ENCODE measurements at places on chromosomes 5 and 9. TPM values are rescaled to one million over a fixed set of nuclear protein-coding genes. Genes with fewer than 3 reads are reported as not detected.

Gene PHYHD1
- total RNA-seq = 14.1 TPM

Gene IFNA2
- total RNA-seq = not detected

Gene PCDHGA3
- total RNA-seq = 0.39 TPM

Gene P4HA2
- 8.2 TPM for total RNA-seq

GRCh38 chr9:75683591-75683990 is 206.9 kb upstream of the PCSK5 start:
- no peaks in the 10 kb centered on the region for H3K36me3 ChIP-seq
- H3K27me3 ChIP-seq = no peaks in the 10 kb centered on the region
- no peak overlapping the region for H3K4me3 ChIP-seq

- H3K4me1 ChIP-seq = peaks cover 10% of the 10 kb centered on the region
- no peak overlapping the region for H3K4me3 ChIP-seq
- peak; percentile 32 for DNase-seq
- no peaks in the 10 kb centered on the region for H3K36me3 ChIP-seq
- no peaks in the 10 kb centered on the region for H3K27me3 ChIP-seq
- H3K27ac ChIP-seq = no peak overlapping the region
These were observed 66.4 kb upstream of the PLPP1 start for GRCh38 chr5:55601204-55601618.

DNA sequence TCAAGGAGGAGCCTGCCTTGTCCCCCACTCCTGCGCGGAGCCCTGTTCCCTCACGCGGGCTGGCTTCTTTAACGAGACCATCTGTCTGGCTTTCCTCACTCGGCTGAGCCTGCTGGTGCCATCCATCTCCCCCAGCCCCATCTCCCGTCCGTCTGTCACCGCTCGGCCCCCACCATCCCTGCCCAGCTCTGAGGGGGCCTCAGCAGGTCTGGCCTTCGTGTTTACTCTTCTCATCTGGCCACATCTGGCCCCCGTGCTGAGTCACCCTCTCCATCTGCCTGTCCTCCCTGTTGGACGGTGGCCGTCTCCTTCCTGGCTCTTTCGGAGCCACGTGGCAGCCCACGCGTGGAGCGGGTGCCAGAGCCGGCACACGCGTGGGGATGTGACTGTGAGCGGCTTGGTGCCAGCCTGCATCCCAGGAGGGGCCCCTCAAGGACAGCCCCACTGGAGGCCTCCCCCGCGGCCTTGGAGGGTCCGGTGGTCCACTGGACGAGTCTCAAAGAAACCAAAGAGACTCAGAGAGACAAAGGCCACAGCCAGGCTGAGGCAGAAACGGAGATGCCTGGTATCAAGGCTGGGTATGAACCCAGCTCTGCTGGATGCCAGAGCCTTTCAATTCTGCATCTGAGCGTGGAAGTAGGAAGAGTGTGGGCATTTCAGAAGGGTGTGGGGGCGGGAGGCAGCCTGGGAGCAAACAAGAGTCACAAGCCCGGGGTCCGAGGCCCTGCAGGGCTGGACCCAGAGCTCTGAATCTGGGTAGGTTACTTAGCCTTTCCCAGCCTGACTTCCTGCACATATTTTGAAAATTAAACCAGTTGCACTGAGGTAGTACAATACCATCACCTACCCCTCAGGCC is 76.7 kb upstream of the UNC5A start:
- H3K27ac ChIP-seq = no peak overlapping the region
- peaks cover under 1% of the 10 kb centered on the region for H3K4me1 ChIP-seq
- DNase-seq = peak; percentile 44
- no peak overlapping the region for H3K4me3 ChIP-seq

- H3K27me3 ChIP-seq = no peaks in the 10 kb centered on the region
- H3K4me1 ChIP-seq = peaks cover 33% of the 10 kb centered on the region
- no peak overlapping the region for H3K27ac ChIP-seq
- no peak for DNase-seq
- H3K4me3 ChIP-seq = no peak overlapping the region
These were observed 92.7 kb downstream of the TRIO start for GRCh38 chr5:14235872-14236271.

GRCh38 chr5:80712919-80713318 is 58.1 kb upstream of the DHFR start:
- no peak overlapping the region for H3K4me3 ChIP-seq
- no peaks in the 10 kb centered on the region for H3K27me3 ChIP-seq
- H3K36me3 ChIP-seq = no peaks in the 10 kb centered on the region
- DNase-seq = no peak
- H3K27ac ChIP-seq = no peak overlapping the region
- no peaks in the 10 kb centered on the region for H3K4me1 ChIP-seq

- no peak overlapping the region for H3K27ac ChIP-seq
- no peak overlapping the region for H3K4me3 ChIP-seq
- no peaks in the 10 kb centered on the region for H3K36me3 ChIP-seq
- DNase-seq = no peak
- peaks cover 12% of the 10 kb centered on the region for H3K27me3 ChIP-seq
- H3K4me1 ChIP-seq = no peaks in the 10 kb centered on the region
These were observed 5.7 kb downstream of the TGFBI start for GRCh38 chr5:136034492-136034891.

- peaks cover 6% of the 10 kb centered on the region for H3K36me3 ChIP-seq
- DNase-seq = no peak
- no peak overlapping the region for H3K27ac ChIP-seq
These were observed 95.8 kb upstream of the RARS1 start for GRCh38 chr5:168390491-168390890.

DNA sequence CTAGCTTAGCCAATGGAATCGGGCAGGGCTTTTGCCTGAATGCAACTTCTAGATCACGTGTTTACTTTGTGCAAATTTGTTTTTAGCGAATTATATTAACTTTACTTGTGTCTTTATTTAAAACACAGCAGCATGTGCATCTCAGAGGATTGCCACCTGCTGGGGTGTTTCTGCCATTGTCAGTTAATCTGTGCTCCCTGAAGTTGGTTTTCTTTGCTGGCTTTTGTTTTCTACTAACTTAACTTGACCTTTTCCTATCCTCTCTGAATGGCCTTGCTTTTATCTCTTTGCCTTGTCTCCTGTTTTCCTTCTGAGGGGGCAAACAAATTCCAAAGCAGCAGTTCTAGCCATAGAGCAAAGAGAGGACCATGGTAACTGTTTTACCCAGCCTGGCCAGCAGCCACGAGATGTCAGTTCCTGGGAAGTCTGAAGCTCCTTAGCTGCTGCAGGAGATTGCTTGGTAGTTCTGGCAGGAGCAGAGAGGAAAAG is 67.6 kb downstream of the ARHGEF28 start:
- no peak overlapping the region for H3K27ac ChIP-seq
- H3K4me3 ChIP-seq = no peak overlapping the region
- no peaks in the 10 kb centered on the region for H3K36me3 ChIP-seq
- H3K27me3 ChIP-seq = no peaks in the 10 kb centered on the region
- peak; percentile 7 for DNase-seq
- peaks cover 2% of the 10 kb centered on the region for H3K4me1 ChIP-seq

- peaks cover 13% of the 10 kb centered on the region for H3K27me3 ChIP-seq
- no peak for DNase-seq
These were observed at the start of gene SLC27A6 for GRCh38 chr5:128965011-128965637. SLC27A6 (plus strand) TSS chr5:128965488; CDS start chr5:128966138, 650 bp downstream.

- no peaks in the 10 kb centered on the region for H3K4me1 ChIP-seq
- no peak overlapping the region for H3K4me3 ChIP-seq
- peak; percentile 39 for DNase-seq
- H3K27me3 ChIP-seq = no peaks in the 10 kb centered on the region
- H3K36me3 ChIP-seq = no peaks in the 10 kb centered on the region
These were observed 107.8 kb upstream of the NEK6 start for GRCh38 chr9:124149992-124150391.

DNA sequence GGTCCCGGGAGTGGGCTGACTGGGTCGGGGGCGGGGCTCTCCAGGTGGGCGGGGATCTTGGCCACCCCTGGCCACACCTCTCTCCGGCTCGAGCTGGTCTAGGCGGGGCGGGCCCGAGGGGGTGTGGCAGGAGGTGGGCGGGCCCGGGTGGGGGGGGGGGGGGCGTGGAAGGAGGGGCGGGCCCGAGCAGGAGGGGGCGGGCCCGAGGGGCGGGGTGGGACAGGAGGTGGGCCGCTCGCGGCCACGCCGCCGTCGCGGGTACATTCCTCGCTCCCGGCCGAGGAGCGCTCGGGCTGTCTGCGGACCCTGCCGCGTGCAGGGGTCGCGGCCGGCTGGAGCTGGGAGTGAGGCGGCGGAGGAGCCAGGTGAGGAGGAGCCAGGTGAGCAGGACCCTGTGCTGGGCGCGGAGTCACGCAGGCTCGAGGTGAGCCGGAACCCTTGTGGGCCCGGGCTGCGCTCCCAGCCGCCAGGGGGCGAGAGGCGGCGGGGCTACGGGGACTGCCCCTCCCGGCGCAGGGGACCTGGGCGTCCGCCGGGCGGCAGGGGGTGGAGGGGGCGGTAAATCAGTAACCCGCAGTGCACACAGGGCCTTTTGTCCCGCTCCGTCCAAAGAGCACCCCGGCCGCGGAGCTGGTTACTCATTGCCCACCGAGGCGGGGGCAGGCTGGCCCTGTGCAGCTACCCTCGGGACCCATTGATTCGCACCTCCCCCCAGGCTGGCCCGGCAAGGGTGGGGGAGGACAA is at the start of gene FGFR4:
Gene FGFR4, plus strand, starts transcription at position 262 of the 744 bp plus-strand sequence. CDS start 2,688 bp downstream, outside the sequence.
- peaks cover 13% of the 10 kb centered on the region for H3K4me1 ChIP-seq
- peak; percentile 87 for DNase-seq
- H3K27ac ChIP-seq = peak within 1 kb of the TSS; percentile 21
- peaks cover 7% of the 10 kb centered on the region for H3K36me3 ChIP-seq
- no peaks in the 10 kb centered on the region for H3K27me3 ChIP-seq
- peak within 1 kb of the TSS; percentile 76 for H3K4me3 ChIP-seq

Data from H1 (cell line).